ENCODE measurements at places on chromosomes 7 and 10. TPM values are rescaled to one million over a fixed set of nuclear protein-coding genes. Genes with fewer than 3 reads are reported as not detected.

The CDK5 gene
- total RNA-seq: 19.8 TPM

The SFRP4 gene
- total RNA-seq: 0.25 TPM

The SLC26A3 gene
- total RNA-seq: 0.54 TPM

The HYAL4 gene
- not detected for total RNA-seq

The SLC39A12 gene
- not detected for total RNA-seq

The AKR1C4 gene
- not detected for total RNA-seq

The GIMAP6 gene
- total RNA-seq: 0.12 TPM

The GFRA1 gene
- 0.30 TPM for total RNA-seq

The AMZ1 gene
- not detected for total RNA-seq

DNA sequence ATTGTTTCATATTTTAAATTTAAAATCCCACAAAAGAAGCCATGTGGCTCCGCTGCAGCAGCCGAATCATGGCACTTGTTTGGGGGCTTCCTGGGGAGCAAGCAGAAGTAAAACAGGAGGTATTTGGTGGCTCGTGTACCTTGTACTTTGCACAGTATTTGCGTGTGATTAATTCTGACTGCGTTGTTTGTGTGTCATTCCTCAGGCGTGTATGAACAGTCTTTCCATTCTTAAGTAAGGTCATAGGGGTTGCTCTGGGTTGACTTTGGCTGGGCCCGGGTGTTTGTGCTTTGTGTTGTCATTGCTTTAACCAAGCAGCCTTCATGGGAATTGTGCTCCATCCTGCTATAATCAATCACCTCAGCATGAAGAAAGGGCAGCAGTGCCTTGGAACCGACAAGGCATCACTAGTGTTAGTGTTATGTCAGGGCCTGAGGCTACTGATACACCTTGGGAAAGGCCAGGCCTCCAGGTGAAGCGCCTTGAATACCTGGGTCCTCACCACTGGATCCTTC is 182.4 kb downstream of the ARHGAP21 start:
- DNase-seq: no peak

- no peak for DNase-seq
Observed at GRCh38 chr10:33334153-33334804, at the start of gene NRP1. NRP1 (minus strand) TSS chr10:33334667; CDS start chr10:33334382, 285 bp downstream.

- DNase-seq: no peak
Observed at GRCh38 chr7:100148225-100148558, 526 bp upstream of the LAMTOR4 start.

DNA sequence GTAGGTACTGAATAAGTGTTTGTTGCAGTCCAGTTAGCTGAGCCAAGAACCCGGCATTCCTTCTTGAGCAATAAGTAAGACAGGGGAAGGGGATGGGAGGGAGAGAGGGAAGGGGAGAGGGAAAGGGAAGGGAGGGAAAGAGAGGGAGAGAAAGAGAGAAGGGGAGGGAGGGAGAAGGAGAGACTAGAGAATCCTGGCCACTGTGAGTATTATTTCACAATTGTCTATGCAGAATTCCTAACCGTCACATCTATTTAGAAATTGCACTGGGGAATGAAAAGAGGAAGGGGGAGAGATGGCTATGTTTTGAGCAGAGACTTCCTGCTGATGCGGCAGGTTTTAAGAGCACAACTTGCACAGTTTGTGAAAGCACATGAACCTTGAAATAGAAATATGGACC is 251.4 kb upstream of the ZMIZ1 start:
- DNase-seq: no peak

- no peak for DNase-seq
Observed at GRCh38 chr7:137992550-137993394, 9.1 kb downstream of the CREB3L2 start.

DNA sequence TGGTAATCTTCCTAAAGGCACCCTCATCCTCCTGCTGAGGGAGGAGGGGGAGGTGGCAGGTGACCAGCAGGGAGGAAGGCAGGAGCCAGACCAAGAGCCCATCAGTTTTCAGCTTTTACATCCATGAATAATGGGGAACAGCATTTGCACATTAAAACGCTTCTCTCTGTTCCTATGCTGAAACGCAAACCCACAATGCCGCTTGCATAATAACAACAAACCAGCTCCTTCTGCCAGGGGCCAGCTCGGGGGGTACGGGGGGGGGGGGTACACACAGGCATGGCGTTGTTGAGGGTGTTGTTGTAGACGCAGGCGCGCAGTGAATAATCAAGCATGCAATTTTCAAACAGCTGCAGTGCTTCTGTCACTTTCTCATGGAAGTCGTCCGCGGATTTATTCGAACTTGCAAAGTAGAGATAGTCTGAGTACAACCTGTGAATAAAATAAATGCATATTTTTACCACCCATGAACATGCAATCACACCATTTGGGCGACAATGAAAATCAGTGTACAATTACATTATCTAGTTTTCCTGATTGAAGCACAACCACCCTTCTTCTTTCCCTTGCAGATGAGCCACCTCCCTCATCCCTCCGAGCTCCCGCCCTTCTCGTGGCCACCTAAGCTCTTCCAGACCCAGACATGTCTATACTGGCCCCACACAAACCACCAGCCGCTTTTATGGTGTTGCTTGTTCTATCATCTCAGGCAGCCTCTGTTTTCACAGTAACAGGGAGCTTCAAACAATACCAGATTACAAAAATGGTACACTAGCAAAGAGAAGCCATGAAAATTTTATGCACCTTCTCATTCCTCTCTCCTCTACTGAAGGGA is 72.2 kb downstream of the CHST15 start:
- no peak for DNase-seq

DNA sequence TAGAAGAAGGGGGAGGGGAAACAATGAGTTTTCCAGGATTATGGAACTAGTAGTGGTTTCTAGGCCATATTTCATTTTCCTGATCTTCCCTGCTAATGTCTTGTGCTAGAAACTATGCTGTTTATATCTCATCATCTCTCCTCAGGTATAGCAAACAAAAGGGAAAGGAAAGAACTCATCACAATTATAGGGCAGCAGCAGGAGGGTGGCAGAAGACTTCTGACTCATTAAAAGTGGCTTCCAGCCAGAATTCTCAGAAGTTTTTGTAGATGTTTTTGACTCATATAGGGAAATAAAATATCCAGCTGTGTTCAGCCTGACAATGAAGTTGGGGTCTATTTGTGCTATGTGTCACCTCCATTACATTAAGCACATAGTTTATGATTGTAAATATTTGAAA is 6.5 kb downstream of the AHR start:
- peak; percentile 88 for DNase-seq

DNA sequence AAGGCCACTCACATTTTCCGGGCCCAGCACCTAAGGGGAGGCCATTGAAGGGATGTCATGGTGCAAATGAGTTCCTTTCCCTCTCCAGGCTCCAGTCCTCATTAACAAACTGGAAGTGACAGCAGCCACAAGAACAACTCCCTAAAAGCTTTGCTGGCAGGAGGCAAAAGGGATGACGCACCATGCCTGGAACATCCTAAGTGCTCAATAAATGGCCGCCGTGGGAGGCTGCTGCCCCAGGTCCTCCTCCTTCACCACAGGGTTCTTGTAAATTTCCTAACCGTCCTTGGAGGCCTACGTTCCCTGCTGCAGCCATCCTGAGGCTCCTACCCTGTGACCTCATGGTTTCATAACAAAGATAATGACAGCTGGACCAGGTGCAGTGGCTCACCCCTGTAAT is 41.3 kb upstream of the CAMK1D start:
- DNase-seq: no peak

- peak; percentile 61 for DNase-seq
Observed at GRCh38 chr10:114694752-114695151, 36.7 kb upstream of the ABLIM1 start.

DNA sequence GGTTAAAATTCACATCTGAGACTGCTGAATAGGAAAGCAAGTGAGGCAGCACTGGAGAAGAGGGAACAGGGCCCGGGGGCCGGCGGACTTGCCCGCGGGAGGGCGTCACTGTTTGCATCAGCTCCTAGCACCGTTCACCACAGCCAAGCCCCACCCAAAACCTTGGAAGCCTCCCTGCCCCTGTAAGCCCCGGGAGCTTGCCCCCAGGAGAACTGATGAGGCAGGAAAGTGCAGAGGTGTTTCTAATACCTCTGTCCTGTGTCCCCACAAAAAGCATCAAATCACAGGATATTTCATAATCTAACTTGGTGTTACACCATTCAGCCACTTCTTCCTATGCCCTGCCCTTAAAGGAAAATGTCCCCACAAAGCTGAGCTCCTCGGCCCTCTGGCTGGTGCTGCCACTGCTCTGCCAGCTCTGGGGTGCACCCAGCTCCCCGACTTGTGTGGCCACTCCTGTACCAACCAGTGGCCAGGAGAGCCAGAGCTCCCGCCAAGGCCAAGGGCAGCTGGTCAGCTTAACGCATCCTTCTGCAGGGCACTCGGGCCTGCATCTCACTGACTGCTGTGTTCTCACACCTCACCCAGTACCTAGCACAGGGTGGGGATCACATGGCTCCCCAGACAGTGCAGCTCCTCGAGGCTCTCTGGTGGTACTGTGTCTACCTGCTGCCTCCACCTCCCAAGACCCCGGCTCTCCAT is 47.3 kb upstream of the CNPY1 start:
- no peak for DNase-seq

DNA sequence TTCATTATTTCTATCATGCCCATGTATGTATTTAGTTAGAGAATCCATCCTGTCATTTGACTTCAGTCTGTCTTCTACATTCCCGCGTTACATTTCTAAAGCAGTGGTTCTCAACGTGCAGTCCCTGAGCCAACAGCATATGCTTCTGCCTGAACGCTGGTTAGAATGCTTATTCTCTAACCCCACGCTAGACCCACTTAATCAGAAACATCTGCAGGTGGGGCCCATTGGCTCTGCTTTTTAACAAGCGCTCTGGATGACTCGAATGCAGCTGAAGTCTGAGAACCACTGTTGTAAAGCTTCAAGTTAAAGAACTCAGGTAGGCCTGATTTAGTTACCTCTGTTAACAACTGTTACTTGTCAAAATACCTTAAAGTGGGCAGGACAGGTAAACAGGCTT is 38.2 kb downstream of the NEUROD6 start:
- DNase-seq: no peak

DNA sequence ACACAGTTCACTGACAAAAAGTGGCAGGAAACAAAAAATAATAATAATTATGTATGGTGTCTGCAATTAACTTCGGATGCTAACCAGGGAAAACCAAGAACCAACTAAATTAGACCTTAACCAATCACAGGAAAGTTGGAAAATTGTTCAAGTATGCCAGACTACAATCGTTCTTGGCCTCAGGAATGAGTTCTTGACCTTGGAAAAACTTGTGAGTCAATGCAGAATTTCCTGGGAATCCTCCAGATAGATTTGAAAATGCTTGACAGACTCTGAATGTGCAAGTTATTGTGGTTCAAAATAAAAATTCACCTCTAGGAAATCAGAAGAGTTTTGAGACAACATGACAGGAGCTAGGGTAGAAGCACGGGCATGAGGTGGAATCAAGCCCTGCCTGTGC is 171.5 kb downstream of the C7orf25 start:
- DNase-seq: no peak

DNA sequence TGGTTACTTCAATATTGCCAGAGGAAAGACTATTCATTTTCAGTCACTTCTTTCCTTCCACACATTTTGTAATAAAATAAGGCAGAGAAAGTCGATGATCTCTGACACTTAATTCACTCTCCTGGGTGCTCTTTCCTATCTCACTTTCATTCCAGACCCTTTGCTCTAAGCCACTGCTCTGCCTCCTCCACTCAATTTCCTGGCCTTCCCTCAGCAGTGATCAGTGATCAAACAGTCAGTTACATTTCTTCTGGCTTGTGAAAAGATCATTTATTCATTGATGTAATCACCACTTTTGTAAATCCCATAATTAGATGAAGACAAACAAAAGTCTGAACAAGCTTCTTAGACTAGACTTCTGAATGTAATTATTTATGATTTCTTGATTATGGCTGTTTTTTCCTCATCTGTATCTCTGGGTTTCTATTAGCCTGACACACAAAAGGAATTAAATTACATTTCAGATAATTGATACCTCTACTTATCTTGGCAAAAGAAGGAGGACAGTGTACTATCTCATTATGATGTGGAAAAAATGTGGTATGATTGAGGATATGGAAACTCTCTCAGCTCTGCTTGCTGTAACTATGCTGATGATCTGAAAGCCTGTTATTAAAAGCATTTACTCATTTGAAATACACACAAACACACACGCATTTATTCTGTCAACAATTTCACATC is 1102.3 kb downstream of the GRM8 start:
- DNase-seq: no peak
